Activated T-cell treated with anti-CD3 and anti-CD28 coated beads, Interleukin-2, amount 50 U/mL, for 72 hours (primary cell): ENCODE measurements at places on chromosomes 1 and 21. TPM values are rescaled to one million over a fixed set of nuclear protein-coding genes. Genes with fewer than 3 reads are reported as not detected.

The GSTM5 gene
- total RNA-seq: 1.0 TPM

The PDE4DIP gene
- total RNA-seq: 63.8 TPM

The BTBD19 gene
- total RNA-seq: 9.4 TPM

The VASH2 gene
- total RNA-seq: 0.74 TPM

The DMRTA2 gene
- not detected for total RNA-seq

The GPR25 gene
- total RNA-seq: not detected

The AMPD1 gene
- total RNA-seq: 0.17 TPM

The SYNC gene
- not detected for total RNA-seq

The SPOCD1 gene
- 1.0 TPM for total RNA-seq

The ATAD3A gene
- 24.9 TPM for total RNA-seq

The LIPI gene
- total RNA-seq: not detected

The PRKAA2 gene
- not detected for total RNA-seq

The MFAP2 gene
- 0.37 TPM for total RNA-seq

The MPL gene
- not detected for total RNA-seq

The IL19 gene
- not detected for total RNA-seq

The PTPN22 gene
- total RNA-seq: 59.8 TPM

The FOXD3 gene
- total RNA-seq: not detected

DNA sequence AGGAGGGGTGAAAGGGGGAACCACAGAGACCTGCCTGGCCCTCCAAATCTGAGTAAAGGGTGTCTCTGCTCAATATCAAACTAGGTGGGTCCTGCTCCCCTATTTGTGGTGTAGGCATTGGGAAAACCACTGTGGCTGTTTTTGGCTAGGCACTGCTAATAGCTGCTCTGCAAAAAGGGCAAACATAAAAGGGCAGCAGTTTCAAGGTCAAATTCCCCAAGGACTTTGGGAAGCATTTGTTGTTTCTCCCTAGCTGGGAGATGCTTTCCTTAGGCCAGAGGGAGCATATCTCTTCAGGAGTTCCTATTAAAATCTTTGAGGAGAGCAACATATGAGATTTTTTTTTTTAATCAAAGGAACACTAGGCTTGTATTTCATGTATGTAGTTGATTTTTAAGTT lies 2.4 kb downstream of the C1orf162 start:
- DNase-seq: no peak

- DNase-seq: no peak
Measured at GRCh38 chr1:174726167-174726879, 273.4 kb upstream of the CACYBP start.

DNA sequence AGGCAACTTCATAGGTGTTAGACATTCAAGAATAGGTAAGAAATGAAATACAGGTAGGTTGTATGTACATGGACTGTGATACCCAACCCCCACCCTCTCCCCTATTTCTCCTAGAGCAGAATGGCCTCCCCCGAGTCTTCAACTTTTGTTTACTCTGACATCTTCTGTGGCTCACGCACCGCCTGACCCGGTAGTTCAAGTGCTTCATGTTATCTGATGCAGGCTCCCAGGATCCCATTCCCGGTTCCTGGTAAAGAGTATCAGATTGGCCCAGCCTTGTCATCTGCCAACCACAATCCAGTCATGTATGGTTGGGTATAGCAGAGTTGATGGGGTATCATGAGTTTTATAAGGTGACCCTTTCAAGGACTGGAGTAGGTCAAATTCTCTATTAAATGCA lies 9.1 kb downstream of the GNAI3 start:
- DNase-seq: no peak

- no peak for DNase-seq
Measured at GRCh38 chr21:39807738-39808137, 59.5 kb upstream of the PCP4 start.

DNA sequence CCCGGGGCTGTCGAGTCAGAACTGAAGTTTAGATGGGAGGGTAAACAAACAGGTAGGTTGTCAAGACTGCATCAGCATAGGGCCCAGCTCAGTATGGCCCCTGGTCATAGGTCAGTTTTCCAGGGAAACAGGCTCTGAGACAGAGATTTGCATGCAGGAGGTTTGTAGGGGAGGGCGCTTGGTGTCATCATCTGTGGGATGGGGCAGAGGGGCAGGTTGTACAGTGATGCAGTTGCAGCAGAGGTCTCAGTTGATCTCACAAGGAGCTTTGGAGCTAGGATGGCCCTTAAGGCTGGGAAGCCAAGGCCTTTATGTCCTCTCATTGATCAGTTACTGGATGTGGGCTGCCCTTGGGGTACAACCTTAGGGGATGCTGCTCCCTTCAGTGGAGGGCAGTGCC lies 38.5 kb upstream of the KCNA10 start:
- no peak for DNase-seq

DNA sequence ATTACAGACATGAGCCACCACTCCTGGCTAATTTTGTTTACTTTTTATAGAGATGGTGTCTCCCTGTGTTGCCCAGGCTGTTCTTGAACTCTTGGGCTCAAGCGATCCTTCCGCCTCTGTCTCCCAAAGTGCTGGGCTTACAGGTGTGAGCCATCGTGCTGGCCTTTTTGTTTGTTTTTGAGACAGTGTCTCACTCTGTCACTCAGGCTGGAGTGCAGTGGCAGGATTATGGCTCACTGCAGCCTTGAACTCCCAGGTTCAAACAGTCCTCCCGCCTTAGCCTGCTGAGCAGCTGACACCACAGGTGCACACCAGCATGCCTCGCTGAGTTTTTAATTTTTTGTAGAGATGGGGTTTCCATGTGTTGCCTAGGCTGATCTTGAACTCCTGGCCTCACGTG lies 49.1 kb downstream of the ADARB1 start:
- DNase-seq: no peak

DNA sequence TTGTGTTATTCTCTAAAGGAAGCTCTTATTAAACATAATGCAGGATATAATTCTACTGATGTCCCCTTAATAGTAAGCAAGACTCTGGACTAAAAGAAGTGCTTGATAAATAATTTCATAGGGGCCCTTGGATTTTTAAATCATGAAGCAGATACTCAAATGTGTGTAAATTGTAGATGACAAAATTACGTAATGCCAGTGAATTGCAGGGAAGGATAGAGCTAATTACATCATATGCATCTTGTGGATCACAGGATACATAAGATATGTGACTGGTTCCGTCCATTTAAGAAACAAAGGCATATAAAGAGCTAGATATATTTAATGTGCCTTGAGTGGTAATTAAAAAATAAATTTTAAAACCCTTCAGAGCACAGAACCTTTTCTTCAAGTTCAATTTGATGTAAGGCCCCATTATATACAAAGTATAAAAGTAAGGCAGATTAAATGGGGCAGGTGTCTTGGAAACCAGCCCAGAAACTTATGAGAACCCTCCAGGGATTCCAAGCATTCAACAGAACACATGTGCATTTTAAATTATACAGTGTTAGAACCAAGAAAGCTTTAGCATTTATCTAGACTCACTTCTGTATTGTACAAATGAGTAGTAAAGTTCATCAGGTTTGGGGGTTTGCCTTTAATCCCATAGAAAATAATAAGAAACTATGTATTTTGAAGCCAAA lies 190.4 kb downstream of the NCAM2 start:
- no peak for DNase-seq

- no peak for DNase-seq
Measured at GRCh38 chr1:245195398-245195797, 40.6 kb downstream of the KIF26B start.

GRCh38 chr1:227372726-227373130 lies 54.4 kb upstream of the CDC42BPA start:
- DNase-seq: no peak

DNA sequence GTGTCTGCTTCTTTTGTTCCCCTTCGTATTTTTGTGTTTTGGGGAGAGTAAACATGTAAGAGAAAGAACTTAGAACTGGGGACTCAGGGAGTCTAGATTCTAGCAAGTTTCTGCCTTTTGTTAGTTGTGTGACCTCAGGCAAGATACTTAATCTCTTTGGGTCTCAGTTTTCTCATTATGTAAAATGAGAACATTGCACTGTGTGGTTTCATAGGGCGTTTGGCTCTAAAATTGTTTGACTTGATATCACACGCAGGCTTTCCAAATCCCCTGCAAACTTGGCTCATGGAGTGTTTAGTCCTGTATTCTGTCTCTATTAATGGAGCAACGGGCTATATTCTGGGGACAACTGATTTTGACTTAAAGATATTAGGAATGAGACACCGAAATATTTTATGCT lies 57.7 kb downstream of the NTNG1 start:
- DNase-seq: no peak

GRCh38 chr1:203663821-203664220 lies 37.2 kb downstream of the ATP2B4 start:
- no peak for DNase-seq

- DNase-seq: no peak
Measured at GRCh38 chr1:147919896-147920295, 8.3 kb upstream of the GPR89B start.

DNA sequence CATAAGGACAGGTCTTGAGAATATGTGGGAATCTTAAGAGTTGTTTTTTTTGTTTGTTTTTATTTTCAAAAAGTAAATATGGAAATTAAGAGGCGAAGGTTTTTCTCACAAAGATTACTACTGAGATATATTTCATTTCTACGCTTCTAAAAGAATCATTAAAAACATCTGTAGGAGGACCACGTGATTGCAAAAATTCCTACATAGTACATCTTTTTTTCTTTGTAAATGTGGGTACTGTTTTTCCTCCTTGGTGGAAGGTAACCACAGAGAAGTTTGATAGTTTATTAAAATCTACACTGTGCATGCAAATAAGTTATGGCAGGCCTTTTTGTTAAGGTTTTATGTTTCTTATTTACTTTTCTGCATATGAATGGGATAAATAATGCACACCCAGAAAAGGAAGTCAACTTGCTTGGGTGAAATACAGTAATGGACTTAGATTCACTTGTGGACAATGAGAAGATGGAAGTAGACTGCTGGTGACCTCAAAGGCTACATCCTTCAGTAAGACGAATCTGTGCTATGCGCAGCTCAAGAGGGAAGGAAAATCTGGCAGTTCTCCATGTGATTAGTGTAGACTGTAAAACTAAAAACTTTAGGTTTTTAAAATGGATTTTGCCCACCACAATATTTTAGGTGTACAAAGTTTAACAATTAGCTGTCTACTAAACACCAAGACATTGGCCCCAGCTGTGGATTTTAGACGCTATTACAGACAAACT lies 2.0 kb downstream of the AK5 start:
- no peak for DNase-seq

GRCh38 chr21:15999741-16000140 lies 270.0 kb downstream of the USP25 start:
- no peak for DNase-seq

GRCh38 chr21:33825419-33825818 lies 90.2 kb downstream of the ATP5PO start:
- DNase-seq: no peak

DNA sequence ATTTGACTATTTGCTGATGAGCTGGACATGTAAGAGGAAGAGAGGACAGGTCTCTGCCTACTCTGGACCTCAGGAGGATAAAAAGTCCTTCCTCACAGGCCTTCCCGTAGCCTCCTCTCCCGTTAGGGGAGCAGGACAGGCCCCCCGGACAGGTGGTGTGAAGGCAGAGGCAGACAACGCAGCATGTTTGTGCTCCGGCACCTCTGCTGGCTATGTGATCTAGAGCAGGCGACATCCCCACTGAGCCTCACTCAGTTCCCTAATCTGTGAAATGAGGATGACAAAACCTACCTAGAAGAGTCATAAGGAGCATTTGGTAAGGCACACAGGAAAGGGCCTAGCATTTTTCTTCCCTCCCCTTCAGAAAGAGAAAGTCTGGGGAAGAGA lies 34.8 kb downstream of the KIAA1614 start:
- DNase-seq: no peak

- DNase-seq: no peak
Measured at GRCh38 chr1:11842154-11843041, 5.2 kb downstream of the NPPA start.

GRCh38 chr1:242243472-242243871 lies 244.6 kb upstream of the MAP1LC3C start:
- DNase-seq: no peak

GRCh38 chr1:99829269-99829668 lies 20.9 kb upstream of the AGL start:
- no peak for DNase-seq

DNA sequence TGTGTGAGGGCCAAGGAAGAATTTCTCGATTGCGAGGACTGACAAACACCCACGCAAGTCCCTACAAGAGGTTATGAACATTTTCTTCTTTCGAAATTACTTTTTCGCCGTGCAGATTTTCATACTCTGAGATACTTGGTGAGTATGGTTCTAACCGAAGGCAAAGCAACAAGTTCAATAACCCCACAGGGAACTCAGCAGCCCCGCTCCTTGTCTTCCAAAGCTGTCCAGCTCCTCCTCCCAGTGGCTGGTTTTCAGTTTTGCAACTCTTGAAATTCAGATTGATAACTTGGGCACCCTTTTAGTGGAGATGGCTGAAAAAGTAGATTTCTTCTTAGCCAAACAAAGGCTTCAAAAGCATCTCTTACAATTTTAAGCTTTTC lies 154.4 kb downstream of the SETD4 start:
- no peak for DNase-seq
